ENCODE measurements at places on chromosomes 6 and 20. TPM values are rescaled to one million over a fixed set of nuclear protein-coding genes. Genes with fewer than 3 reads are reported as not detected.

DNA sequence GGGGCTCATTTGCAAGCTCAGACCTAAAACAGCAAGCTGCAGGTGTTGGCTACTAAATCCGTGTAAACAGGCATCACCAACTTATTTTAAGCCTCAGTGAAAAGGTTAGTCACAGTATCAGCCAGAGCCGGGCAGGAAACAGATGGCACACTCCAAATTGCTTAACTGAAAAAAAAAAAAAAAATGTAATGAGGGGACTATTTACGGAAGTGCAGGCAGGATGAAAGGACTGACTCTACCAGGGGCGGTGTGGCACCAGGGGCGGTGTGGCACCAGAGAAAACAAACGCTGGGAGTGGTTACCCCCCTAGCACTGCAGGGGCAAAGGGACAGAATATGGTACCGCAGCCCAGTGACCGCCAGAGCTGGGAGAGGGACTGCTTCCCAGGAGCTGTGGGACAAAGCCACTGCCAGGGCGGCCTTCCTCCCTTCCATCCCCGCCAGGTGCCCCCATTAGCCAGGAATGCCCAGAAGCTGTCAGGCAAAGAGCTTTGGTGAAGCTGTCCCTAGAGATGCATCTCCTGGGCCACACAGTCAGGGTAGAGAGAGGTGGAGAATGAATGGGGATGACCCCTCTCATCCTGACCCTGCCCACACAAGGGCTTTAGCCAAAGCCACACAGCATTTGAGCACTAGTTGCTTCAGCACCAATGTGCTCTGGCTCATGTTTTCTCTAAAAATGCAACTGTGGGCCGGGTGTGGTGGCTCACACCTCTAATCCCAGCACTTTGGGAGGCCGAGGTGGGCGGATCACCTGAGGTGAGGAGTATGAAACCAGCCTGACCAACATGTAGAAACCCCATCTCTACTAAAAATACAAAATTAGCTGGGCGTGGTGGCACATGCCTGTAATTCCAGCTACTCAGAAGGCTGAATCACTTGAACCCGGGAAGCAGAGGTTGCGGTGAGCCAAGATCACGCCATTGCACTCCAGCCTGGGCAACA lies 39.6 kb upstream of the GFOD1 start:
- peak; percentile 38 for DNase-seq

WFDC10B gene
- total RNA-seq: not detected

DNA sequence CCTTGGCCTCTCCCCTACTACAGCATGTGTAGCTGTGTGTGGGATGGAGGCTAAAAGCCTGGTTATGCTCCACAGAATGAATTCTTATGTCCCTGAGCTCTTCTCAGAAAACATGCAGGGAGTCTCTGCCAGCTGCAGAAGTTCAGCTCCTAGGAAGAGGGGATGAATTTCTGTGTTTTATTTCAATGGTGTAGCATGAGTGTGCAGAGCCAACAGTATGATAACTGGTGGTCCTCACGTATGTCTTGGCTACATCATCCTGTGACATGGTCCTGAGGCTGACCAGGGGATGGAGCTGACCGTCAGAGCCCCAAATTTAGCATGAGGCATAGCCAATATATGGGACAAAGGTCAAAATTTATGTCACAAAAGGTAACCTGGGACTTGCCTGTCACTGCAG lies 266.1 kb downstream of the ADGB start:
- no peak for DNase-seq

DNA sequence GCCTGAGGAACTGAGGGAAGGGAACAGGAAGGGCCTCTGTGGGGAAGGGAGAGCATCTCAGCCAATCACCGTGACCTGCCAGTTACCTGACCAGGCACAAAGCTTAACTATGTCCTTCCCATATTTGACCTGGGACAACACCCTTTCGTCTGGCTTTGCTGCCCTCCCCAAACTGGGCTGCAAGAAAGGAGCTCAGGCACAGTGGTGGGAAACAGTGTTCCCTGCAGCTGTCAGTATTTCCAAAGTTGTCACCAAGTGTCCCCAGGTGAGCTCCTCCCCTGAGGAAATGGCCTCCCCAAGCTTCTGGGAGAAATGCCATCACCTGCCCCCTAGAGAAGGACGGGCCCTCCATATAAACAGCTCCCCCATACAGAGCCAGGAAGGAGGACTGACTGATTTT lies 17.9 kb downstream of the NCR2 start:
- DNase-seq: no peak

GRCh38 chr6:47414423-47415167 lies 63.0 kb upstream of the CD2AP start:
- peak; percentile 33 for DNase-seq

- no peak for DNase-seq
These were observed 19.5 kb downstream of the FHL5 start for GRCh38 chr6:96582436-96582835.

LHFPL5 gene
- not detected for total RNA-seq

PDYN gene
- not detected for total RNA-seq

GRCh38 chr6:137764464-137764863 lies 102.6 kb upstream of the TNFAIP3 start:
- DNase-seq: no peak

DNA sequence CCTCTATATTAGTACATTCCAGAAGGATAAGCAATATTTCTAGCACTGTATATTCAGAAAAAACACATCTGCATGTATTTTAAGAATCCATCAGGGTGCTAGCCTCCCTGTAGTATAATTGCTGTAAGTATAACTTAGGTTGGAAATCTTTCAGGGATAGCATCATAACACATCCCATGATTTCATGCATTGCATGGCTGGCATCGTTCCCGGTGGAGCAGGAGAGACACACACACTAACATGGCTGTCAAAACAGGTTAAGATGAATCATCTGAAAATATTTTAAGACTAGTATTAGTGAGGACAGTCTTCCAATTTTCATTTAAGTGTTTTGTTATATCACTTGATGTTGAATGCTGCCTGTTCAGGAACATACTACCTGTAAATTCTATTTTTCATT lies 32.1 kb upstream of the CENPW start:
- DNase-seq: no peak

MYL9 gene
- total RNA-seq: 0.61 TPM

Measured in activated naive CD8-positive, alpha-beta T cell treated with anti-CD3 and anti-CD28 coated beads, Interleukin-2, amount 10 ng/mL, durations not matched to agents 7 days and 5 days (primary cell).